ENCODE measurements at places on chromosomes 5 and 9.

- DNase-seq = peak; percentile 13
Observed at GRCh38 chr5:151825445-151825844, 53.7 kb downstream of the G3BP1 start.

GRCh38 chr5:107512029-107512428 lies 158.7 kb downstream of the EFNA5 start:
- DNase-seq = no peak

DNA sequence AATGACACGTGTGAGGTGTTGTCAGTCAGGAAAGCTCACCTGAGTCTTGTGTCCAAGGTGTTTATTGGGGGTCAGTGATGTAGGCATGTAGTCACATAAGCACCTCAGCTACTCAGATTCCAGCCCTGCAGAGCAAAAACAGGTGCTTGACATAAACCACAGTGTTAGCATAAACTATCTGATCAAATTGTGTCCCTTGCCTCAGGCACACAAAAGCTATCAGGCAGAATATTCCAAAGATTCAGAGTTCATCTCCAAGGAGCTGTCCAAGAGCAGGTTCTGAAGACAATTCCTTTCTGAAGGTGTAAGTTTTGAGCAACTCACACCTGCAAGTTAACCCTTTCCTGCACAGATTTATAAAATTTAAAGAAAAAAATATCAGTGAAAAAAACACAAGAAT lies 102.2 kb upstream of the ITGA1 start:
- DNase-seq = no peak

DNA sequence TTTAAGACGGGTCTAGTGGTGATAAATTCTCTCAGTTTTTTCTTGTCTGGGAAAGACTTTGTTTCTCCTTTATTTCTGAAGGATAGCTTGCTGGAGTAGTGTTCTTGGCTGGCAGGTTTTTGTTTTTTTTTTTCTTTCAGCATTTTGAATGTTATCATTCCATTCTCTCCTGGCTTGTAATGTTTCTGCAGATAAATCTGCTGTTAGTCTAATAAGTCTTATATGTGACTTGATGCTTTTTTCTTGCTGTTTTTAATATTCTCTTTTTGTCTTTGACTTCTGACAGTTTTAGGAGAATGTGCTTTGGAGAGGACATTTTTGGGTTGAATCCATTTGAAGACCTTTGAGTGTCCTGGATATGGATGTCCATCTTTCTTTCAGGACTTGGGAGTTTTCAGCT lies 16.0 kb downstream of the HSD17B4 start:
- no peak for DNase-seq

DNA sequence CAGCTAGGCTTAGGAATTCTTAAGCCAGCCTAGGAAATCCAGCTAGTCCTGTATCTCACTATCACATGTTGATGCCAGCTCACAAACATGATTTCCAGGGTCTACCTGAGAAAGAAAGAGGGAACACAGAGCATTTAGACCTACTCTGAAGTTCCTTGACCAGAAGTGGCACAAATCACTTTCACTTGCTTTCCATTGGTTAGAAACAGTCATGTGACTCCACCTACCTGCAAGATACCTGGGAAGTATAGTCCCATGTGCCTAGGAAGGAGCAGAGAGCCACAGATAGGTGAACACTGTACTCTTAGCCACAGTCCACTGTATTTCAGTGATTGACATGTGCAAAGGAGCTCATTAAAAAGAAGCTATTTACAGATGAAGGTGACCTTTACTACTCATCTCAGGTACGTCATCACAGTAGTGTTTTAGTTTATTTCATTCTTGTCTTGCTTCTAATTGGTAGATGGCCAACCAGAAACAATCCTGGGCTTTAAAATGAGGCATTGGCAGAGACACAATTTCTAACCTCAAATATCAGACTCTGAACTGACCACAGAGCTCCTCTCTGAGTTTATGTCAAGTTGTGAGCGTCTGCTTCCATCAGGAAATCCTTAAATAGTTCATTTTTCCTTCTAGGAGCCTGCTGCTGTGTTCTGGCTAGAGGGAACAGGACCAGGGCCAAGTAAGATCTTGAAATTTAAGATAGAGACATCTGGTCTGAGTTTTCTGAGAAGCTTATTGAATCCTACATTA lies 340.7 kb downstream of the TLE4 start:
- DNase-seq = no peak

- no peak for DNase-seq
Observed at GRCh38 chr9:32413424-32413823, 29.0 kb downstream of the ACO1 start.

DNA sequence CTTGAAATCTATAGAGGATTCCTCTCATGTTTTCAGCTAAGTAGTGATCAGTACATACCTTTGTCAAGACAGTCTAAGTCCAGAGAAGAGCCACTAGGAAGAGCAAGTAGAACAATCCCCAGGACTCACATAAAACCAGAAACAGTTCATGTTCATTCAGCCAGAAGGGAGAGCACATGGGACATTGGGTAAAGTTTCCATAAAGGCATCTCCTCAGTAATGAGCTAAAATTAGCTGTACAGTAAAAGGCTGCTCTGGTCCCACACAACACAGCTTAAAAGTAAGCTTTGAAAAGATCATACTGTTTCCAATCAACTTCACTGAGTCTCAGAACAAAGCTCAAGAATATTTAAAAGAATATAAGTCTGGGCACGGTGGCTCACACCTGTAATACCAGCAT lies 32.4 kb downstream of the HOMER1 start:
- no peak for DNase-seq

GRCh38 chr5:106454651-106455415 lies 1215.9 kb downstream of the EFNA5 start:
- no peak for DNase-seq

DNA sequence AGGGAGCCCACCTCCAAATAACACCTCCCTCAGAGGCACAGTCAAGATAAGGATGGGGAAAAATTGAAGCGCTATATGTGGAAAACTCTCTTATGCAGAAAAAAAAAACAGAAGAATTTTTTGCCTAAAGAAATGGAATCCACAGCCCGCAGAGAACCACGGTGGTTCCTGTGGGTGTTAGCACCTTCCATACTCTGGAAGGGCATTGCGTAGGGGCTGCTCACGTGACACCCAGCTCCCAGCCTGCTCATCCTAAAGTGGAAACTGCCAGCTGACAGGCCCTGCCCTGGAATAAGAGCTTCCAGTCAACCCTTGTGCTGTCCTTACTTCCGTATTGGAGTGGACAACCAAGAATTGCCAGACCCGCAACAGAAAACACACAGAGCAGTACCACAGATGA lies 142.5 kb downstream of the FSTL4 start:
- DNase-seq = no peak

- DNase-seq = no peak
Observed at GRCh38 chr9:131082774-131083512, 13.4 kb upstream of the AIF1L start.

Measured in BJ (cell line).